Testis (tissue), 5 donors: ENCODE measurements at places on chromosomes 6 and 20.

GRCh38 chr6:81985191-81985590 is 232.7 kb upstream of the TENT5A start:
- DNase-seq = no peak
- H3K36me3 ChIP-seq = no peaks in the 10 kb centered on the region
- H3K4me3 ChIP-seq = no peak overlapping the region
- no peak overlapping the region for H3K27ac ChIP-seq
- H3K27me3 ChIP-seq = no peaks in the 10 kb centered on the region

GRCh38 chr6:39490108-39490507 is 167.6 kb upstream of the KCNK16 start:
- H3K4me3 ChIP-seq = no peak overlapping the region

GRCh38 chr6:167405778-167406532 is 81.1 kb downstream of the TTLL2 start:
- H3K27me3 ChIP-seq = no peaks in the 10 kb centered on the region
- H3K36me3 ChIP-seq = no peaks in the 10 kb centered on the region
- H3K4me3 ChIP-seq = no peak overlapping the region
- no peaks in the 10 kb centered on the region for H3K4me1 ChIP-seq

DNA sequence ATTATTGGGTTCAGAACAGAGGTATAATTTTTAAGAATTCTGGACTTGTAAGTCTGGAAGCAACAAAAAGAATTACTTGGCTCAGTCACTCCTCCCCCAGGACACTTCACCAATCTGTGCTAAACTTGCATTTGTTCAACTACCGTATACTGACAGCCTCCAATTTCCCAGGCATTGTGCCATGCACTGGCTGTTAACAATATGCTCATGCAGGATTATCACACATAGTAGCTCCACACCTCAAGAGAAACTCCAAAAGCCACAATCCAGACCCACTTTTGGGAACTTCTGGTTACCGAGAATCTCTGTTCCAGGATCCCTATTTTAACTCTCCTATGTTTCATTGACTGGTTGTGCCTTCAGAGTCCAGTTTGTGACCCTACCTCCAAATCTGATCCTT is 7.7 kb downstream of the ADGRF1 start:
- no peak overlapping the region for H3K27ac ChIP-seq
- no peak for DNase-seq
- no peak overlapping the region for H3K4me3 ChIP-seq
- H3K4me1 ChIP-seq = peaks cover 16% of the 10 kb centered on the region
- no peaks in the 10 kb centered on the region for H3K36me3 ChIP-seq

DNA sequence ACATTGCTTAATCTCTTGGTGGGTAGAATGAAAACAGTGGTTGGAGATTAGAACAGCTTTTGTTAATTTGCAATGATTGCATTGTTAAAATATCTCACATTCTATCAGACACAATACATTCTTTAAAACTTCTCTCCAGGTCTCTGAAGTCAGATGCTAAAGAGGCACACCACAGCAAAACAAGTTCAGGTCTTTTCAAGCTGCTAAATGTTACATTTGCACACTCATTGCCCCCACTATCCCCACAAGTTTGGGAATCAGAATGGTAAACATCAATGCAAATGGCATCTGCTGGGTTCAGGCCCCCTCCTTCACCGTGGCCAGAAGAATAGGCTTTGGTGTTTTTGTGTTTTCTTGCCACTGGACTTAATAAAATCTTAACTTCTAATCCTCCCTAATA is 10.1 kb upstream of the HAO1 start:
- no peak overlapping the region for H3K4me3 ChIP-seq
- DNase-seq = no peak
- H3K36me3 ChIP-seq = no peaks in the 10 kb centered on the region
- no peaks in the 10 kb centered on the region for H3K4me1 ChIP-seq
- no peaks in the 10 kb centered on the region for H3K27me3 ChIP-seq
